ENCODE measurements at places on chromosomes 6 and 20. TPM values are rescaled to one million over a fixed set of nuclear protein-coding genes. Genes with fewer than 3 reads are reported as not detected.

DNA sequence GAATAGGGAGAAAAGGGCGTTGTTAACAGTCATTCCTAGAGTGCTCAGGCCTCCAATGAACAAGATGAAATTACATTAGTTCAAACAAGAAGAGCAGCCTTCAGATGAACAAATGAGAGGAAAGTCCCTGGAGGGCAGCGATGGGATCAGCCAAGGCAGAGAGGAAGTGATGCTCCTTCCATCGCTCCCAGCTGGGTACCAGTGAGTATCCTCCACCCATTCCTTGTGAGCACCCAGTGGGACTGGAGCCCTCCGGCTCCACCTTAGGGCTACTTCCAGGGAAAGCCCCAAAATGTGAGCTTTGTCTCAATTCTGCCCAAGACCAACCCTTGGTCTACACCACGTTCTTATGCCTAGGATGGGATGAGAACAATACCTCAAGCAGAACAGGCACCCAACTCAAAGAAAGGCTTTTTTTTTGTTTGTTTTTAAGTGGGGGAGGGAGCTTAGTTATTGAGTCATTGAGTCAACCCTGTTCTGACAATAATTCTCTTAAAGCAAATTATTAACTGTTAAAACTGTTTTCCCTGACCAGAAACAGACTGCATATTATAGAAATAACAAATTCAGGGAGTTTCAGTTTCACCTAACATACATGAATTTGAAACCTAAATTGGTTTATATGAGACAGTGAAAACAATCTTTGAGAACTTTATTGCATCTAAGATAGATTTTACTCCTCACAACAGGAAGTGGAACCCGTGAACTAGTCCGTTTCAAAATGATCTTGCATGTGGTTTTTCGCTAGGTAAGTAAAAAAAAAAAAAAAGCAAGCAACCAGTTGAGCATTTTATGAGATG, 106.9 kb downstream of the IPCEF1 start:
- no peak for DNase-seq
- H3K4me1 ChIP-seq: peaks cover 3% of the 10 kb centered on the region
- H3K27ac ChIP-seq: no peak overlapping the region
- no peaks in the 10 kb centered on the region for H3K27me3 ChIP-seq

GRCh38 chr6:11744101-11744500, 34.5 kb downstream of the ADTRP start:
- no peaks in the 10 kb centered on the region for H3K36me3 ChIP-seq
- peaks cover 20% of the 10 kb centered on the region for H3K4me1 ChIP-seq
- no peaks in the 10 kb centered on the region for H3K27me3 ChIP-seq
- no peak overlapping the region for H3K4me3 ChIP-seq
- peak overlapping the region; percentile 52 for H3K27ac ChIP-seq

Gene CD2AP
- total RNA-seq: 20.3 TPM

Gene DEK
- total RNA-seq: 134 TPM

DNA sequence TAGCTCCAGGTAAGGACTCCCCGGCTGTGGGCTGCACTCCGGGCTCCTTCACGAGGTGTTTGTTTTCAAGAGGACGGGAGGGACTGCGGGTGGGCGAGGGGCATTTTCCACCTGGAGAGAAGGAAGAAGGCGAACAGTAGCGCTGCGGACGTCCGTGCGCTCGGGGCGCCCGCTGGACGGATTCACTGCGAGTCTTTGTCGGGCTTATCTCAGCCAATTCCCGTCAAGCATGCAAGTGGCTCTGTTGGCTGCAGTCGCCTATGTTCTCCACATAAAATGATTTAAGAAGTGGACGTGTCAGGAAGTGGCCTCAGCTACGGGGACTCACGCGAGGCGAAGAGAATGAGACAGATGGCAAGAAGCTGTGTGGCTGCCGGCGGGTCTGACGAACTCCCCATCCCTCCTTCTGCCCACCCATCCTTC, 332 bp downstream of the GRIK2 start:
- no peak for DNase-seq
- no peaks in the 10 kb centered on the region for H3K27me3 ChIP-seq
- peaks cover 23% of the 10 kb centered on the region for H3K4me1 ChIP-seq
- H3K36me3 ChIP-seq: no peaks in the 10 kb centered on the region
- H3K27ac ChIP-seq: no peak overlapping the region
- H3K4me3 ChIP-seq: peak overlapping the region; percentile 48

DNA sequence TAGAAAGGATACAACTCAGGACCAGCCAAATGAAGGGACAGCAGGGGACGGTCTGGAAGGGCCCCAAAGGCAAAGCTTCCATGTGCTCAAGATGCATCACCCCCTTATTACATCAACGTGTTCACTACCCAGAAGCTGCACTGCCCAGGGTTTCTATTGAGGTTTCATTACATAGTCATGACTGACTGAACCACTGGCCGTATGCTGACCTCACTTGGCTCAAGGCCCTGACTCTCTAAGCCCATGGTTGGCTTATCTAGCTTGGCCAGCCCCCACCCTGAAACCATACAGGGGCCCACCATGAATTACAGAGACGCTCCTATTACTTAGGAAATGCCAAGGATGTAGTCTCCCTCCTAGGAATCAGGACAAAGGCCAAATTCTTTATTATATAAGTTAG, 179.4 kb downstream of the FOXC1 start:
- DNase-seq: no peak
- no peaks in the 10 kb centered on the region for H3K4me1 ChIP-seq
- no peak overlapping the region for H3K4me3 ChIP-seq
- no peaks in the 10 kb centered on the region for H3K36me3 ChIP-seq

Gene SRMS
- not detected for total RNA-seq

Gene XKR7
- total RNA-seq: not detected

- H3K27me3 ChIP-seq: no peaks in the 10 kb centered on the region
- no peak overlapping the region for H3K27ac ChIP-seq
- H3K4me3 ChIP-seq: no peak overlapping the region
- no peak for DNase-seq
Observed at GRCh38 chr20:50343125-50343489, 152.5 kb downstream of the CEBPB start.

DNA sequence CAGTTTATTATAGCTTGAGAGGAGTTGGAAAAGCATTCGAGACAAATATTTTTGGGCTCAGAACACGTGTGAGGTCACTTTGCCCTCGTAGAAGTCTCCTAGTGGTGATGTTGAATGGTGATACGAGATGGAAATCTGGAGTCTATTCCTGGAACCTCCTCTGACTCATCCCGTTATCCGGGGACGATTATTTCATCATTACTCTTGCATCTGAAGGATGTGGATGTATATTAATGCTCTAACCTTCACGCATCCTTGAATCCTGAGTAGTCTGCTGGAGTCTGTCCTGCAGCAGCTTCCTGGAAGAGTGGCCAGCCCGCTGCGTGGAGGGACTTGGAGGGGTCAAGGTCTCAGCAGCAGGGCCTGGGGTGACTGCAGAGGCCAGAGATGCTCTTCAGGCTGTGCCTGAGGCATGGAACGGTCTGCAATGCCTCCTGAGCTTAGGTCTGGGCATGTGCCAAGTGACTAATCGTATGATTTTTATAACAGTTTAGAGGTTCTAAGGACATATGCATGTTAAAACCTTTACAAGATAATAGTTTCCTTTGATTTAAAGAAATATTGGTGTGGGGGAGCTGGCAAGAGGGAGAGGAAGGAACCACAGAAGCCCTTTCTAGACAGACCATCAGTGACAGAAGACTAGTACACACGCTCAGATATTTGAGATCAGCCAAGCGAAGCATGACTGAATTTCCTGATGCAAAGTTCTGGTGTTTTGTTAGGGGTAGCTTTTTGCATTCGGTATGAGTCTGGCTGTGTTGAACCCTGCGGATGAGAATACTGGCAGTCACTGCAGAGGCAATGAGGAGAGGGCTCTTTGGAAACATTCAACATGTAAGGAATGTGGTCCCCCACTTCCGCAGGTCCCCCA, 400.2 kb downstream of the QKI start:
- DNase-seq: peak; percentile 89
- H3K4me3 ChIP-seq: no peak overlapping the region
- H3K36me3 ChIP-seq: no peaks in the 10 kb centered on the region
- no peaks in the 10 kb centered on the region for H3K27me3 ChIP-seq

GRCh38 chr20:50680105-50680960, 11.0 kb downstream of the RIPOR3 start:
- no peaks in the 10 kb centered on the region for H3K36me3 ChIP-seq
- no peaks in the 10 kb centered on the region for H3K27me3 ChIP-seq
- no peak overlapping the region for H3K27ac ChIP-seq
- H3K4me1 ChIP-seq: peaks cover 9% of the 10 kb centered on the region

GRCh38 chr6:134317471-134318131, at the start of gene SGK1:
Gene SGK1, minus strand, starts transcription at chr6:134318112. Its CDS starts 652 bp downstream, at chr6:134317460.
- peak within 1 kb of the TSS; percentile 50 for H3K4me3 ChIP-seq
- no peak within 1 kb of the TSS for H3K27ac ChIP-seq
- no peak for DNase-seq
- peaks cover 7% of the 10 kb centered on the region for H3K27me3 ChIP-seq

GRCh38 chr6:33117811-33118277, 42.1 kb downstream of the HLA-DPB1 start:
- H3K27ac ChIP-seq: no peak overlapping the region
- DNase-seq: no peak
- no peaks in the 10 kb centered on the region for H3K36me3 ChIP-seq
- peaks cover 29% of the 10 kb centered on the region for H3K27me3 ChIP-seq

Gene HTR1E
- 0.17 TPM for total RNA-seq

DNA sequence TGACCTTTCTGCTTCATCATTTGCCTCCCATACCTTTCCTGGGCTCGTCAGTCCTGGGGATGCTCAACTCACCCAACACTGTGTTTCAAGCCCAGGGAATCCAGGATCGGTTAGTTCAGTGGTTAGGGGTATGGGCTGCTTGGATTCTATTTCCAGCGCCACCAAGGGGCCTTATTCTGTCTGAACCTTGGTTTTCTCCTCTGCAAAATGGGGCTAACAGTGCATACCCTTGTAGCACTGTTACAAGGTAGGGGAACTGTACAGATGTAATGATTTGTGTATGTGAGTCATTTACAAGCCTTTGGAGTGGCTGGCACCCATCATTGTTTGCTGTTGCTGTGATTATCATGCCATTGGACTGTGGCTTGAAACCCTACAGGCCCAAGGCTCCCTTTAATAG, 14.5 kb upstream of the CSNK2A1 start:
- DNase-seq: no peak
- H3K36me3 ChIP-seq: no peaks in the 10 kb centered on the region
- peaks cover 7% of the 10 kb centered on the region for H3K27me3 ChIP-seq
- no peak overlapping the region for H3K4me3 ChIP-seq
- H3K4me1 ChIP-seq: no peaks in the 10 kb centered on the region

GRCh38 chr20:5513975-5514516, 197.3 kb upstream of the PROKR2 start:
- no peak for DNase-seq
- no peak overlapping the region for H3K4me3 ChIP-seq
- no peaks in the 10 kb centered on the region for H3K4me1 ChIP-seq
- H3K27ac ChIP-seq: no peak overlapping the region
- H3K36me3 ChIP-seq: no peaks in the 10 kb centered on the region
- H3K27me3 ChIP-seq: no peaks in the 10 kb centered on the region
